ENCODE measurements at places on chromosomes 3 and 15. TPM values are rescaled to one million over a fixed set of nuclear protein-coding genes. Genes with fewer than 3 reads are reported as not detected.

DNA sequence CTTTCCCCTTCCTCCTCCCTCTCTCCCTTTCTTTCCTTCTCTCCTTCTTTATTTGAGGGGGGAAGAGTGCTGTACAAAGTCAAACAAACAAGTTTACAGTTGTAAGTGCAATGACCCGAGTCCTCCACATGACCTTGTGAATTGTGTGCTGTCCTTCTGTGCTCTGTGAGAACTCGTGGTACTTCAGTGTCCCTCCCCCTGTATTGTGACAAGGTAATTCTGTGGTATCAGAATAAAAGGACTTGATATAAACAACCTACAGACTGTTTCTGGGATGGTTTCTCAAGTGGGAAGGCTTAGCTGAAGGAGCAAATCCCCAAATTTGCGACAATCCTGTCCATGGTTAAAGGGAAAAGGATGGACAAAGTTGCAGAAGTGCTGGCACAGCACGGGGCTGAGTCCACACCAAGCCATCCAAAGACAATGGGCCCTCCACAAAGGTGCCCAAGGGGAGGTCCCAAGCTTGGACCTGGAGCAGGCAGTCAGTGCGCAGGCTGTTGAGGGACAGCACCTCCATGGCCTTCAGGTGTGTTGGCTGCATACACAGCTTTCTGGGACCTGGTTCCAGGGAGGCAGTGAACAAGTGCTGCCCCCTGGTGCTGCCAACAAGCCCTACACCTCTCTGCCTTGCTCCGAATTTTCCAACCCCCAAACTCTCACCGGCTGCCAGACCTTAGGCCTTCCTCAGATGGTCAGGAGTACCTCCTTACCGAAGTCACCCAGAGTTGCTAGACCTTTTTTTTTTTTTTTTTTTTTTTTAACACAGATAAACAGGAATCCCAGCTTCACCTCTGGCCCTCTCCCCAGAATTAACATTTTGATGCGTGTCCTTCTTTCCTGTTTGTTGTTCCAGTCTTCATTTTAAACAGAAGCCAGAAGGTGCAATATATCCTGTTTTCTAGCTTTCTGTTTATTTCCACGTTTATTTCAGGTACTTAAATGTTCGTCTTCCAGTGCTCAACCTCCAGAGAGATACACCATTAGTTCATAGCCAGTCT lies 2.6 kb upstream of the APEH start:
- DNase-seq, result no peak

UROC1 gene
- total RNA-seq, result not detected

DNA sequence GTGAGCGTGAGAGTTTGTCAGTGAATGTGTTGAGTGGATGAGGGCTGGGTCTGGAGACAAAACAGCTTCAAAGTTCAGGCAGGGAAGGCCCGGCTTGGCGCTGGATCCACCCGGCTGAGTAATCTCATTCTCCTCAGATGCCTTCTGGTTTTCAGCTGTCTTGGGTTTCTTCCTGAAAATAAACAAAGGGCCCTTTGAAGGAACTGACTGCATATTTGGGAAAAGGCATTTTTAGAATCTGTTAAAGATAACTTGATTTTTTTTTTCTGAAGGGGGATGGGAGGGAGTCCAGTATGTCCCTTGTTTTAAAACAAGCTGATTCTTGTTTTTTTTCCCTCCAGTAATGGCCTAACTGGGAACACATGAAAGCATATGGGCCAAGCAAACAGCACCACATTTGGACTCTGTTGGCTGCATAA lies 86.4 kb downstream of the TIGIT start:
- no peak for DNase-seq

DNA sequence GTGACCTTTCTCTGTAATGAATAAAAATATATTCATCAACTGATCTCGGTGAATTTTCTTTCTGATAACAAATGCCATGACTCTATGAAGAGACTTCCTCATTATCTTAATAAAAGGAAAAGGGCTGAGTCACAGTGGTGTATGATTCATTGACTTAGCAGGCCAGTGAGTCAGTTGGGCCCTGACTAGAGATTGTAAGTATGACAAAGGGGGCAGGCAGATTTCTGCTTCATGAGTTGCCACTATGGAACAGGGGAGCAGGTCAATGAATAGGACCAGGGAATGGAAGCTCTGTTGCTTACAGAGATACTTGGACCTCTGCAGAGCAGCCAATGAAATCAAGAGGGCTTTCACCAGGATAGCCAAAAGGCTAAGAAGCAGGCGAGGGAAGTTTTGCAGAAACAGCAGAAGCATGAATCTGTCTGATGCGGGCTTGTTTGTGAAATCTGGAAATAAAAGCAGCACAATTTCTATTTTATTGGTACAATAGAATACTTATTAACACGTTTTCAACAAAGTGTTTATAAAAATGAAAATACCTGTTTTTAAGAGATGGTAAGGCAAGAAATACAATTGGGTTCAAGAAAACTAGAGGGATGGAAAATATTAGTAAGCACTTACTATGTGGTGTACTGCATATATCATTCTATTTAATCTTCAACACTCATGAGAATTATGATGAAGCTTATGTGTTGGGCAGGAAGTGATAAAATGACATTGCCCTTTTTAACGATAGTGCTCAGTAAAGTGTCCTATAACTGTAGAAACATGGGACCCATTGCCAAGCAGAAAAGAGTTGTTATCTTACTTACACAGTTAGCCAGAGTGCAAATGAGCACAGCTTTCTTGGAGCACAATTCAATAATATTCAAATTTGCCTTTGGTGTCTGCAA lies 169.8 kb upstream of the MYRIP start:
- no peak for DNase-seq

DNA sequence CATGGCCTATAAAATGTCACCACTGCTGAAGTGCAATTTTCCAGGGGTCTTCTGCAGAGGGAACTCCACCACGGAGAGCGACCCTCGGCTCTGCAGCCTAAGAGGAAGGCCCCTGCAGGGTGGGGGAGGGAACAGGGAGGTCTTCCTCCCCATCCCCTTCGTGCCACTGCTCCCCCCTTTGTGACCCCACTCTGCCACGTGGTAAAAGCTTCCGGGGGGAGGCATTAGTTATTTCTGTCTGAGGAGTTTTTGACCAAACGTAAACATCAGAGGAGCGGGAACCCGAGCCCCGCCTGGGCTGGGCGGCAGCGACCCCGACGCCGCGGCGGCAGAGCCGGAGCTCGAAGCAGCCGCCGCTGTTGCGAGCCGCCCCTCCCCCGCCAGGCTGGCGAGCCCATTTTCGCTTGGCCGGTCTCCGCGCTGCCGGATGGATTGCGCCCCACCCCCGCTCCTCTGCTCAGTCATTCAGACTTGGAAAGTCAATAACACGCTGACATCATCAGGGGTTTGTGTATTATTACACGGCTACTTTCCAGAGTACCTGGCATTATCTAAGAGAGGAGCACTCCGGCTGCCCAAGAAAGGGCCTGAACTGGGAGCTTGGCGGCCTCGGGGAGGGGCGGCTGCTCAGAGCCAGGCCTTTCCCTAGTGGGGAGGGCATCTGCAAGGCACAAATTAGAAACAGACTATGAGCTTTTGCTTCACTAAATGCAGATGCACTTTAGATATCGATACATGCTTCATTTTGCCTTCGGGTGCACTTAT lies 162.5 kb upstream of the TBL1XR1 start:
- DNase-seq, result peak; percentile 94
